ENCODE measurements at places on chromosomes 16 and 17.

DNA sequence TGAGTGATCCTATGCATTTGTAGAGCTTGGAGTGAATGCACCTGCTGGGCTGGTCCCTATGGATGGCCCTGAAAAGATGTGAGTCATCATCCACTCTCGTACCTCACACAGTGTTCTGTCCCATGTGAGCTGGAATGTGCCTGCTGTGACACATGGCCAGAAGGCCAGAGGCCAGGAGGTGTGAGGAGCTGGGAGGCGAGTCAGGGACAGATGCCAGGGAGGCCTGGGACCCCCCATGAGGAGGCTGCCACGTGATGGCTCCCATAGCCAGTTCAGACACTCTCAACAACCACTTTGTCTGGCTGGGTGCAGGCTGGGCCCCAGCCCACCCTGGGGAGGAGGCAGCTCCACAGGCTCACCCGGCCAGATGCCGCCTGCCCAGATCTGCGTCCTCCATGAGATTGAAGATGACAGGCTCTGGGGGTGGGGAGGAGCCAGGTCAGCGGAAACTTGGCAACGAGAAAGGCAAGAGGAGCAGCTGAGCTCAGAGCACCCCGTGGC is 168.8 kb downstream of the C16orf78 start:
- no peak for DNase-seq

- peak; percentile 98 for DNase-seq
Measured at GRCh38 chr16:25109643-25110042, 1.9 kb upstream of the LCMT1 start.

DNA sequence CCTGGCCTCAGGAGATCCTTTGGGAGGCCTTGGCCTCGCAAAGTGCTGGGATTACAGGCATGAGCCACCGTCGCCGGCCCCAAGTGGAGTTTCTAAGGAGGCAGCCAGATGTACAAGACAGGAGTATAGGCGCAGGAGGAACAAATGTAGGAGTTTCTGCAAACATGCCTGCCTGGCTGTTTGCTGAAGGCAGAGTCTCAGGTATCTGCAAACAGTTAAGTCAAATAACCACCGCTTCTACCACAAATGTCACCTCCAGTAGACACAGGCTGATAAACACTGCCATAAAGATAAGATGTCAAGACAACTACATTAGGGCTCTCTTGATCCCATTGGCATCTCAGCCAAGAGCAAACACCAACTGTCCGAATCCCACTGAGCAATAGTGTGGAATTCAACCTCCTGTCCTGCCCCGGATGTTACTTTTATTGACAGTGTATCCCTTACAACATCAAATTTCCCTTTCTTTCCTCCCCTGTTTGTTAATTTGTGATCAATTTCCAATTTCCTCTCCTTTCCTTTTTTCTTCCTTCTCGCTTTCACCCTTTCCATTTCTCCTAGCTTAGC is 5.6 kb upstream of the COG1 start:
- no peak for DNase-seq

DNA sequence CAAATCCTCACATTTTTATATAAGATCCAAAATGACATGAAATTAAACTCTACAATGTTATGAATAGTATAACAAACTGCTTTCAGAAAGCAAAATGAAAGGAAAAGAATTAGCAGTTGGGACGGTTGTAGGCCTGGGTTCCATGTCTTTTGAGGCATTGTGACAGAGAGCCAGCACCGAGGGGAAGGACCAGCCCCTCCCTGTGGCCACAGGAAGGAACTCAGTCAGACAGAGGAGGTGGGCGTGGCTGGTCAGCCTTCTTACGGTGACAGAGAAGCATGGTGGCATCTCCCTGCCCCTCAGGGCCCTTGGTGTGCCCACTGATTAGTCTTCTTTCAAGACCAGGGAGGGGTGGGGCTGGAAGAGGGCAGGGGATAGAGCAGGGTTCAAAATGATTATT is 5.7 kb downstream of the ZNF319 start:
- DNase-seq, result peak; percentile 67

- DNase-seq, result no peak
Measured at GRCh38 chr17:5902181-5903140, 167.7 kb upstream of the WSCD1 start.

GRCh38 chr16:68636064-68636560 is 9.0 kb upstream of the CDH3 start:
- DNase-seq, result no peak

DNA sequence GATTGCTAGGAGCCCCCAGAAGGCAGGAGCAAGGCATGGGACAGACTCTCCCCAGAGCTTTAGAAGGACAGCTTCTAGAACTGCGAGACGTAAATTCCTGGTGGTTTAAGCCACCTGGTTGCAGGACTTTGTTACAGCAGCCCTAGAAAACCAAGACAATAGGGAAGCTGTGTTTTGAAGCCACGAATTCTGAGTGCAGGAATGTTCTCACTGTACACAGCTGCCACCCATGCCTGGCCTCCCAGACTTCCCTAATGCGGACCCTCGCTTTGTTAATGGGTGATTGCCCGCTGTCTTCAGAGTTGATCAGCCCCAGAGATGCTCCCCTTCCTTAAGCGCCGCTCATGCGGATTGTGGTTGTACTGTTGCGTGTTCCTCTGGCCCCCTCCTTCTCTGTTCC is 177.1 kb downstream of the MSI2 start:
- DNase-seq, result no peak

- peak; percentile 84 for DNase-seq
Measured at GRCh38 chr17:78253946-78254672, 22.7 kb downstream of the TMEM235 start.

- DNase-seq, result no peak
Measured at GRCh38 chr16:59339871-59340270, 605.8 kb upstream of the GOT2 start.

- DNase-seq, result no peak
Measured at GRCh38 chr16:54282202-54282927, 4.2 kb downstream of the IRX3 start.

GRCh38 chr17:57956291-57957119 is 1.3 kb upstream of the CUEDC1 start:
- DNase-seq, result no peak
